ENCODE measurements at places on chromosomes 11 and 22.

DNA sequence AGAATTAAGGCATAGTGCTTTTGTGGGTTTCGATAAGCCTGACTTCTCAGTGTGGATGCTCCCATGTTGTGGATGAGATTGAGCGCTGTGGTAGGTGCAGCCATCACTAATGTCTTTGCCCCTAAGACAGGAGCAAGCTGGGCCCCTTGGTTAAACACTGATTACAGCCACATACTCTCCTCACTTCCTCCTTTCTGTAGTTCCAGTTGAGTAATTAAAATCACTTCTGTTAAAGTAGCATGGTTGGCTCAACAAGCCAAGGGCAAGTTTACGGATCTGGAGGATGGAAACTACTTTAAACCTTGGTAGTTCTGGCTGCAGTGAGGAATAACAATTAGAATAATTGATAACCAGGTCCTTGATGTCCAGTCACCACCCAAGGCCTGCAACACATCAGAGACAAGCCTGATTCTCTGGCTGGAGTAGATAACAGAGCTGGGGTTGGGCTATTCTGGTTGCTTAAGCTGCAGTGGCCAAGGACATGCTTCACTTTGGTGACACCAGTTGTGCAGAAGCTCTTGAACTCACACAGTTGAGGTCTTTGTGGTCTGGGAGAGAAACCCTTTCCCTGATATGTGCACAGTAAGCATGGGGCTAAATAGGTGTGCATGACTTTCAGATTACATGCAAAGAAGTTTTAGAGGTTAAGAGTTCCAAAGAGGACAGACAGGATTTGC lies 81.3 kb downstream of the KIRREL3 start:
- DNase-seq, result no peak

- DNase-seq, result no peak
Measured at GRCh38 chr11:116857316-116857715, 19.9 kb upstream of the APOA1 start.

- no peak for DNase-seq
Measured at GRCh38 chr22:35840302-35840739, 122.6 kb downstream of the APOL5 start.

GRCh38 chr11:113895367-113896155 lies 9.0 kb upstream of the HTR3B start:
- DNase-seq, result no peak
